NCI-H2081 (cell line): ENCODE measurements at places on chromosomes 12 and 14.

GRCh38 chr12:113744802-113745395 lies 221.2 kb downstream of the RBM19 start:
- no peak for DNase-seq

GRCh38 chr12:93572712-93573551 lies 457 bp downstream of the SOCS2 start:
- DNase-seq = no peak

DNA sequence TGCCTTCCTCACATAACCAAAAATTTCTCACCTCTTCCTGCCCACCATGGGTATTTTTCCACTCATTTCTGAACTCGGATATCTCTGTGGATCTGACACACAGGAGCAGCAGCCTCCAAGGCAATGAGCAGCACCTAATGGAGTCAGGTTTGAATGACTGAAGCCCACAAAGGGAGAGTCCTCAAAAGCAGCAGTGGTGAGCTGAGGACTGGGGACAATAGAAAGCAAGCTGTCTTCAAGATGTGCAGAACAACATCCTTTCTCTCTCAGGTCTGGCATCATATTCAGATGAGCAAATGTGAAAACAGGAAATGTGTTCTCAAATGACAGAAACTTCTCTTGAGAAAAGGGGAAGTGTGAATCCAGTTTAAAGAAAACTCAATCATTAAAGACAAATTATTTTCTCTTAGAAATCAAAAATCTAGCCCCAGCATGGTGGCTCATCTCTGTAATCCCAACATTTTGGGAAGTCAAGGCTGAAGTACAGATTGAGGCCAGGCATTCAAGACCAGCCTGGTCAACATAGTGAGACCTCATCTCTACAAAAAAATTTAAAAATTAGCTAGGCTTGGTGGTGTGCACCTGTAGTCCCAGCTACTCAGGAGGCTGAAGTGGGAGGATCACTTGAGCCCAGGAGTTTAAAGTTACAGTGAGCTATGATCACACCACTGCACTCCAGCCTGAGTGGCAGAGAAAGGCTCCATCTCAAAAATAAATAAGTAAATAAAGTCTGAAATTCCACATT lies 54.2 kb downstream of the C12orf42 start:
- DNase-seq = no peak

GRCh38 chr12:6206327-6206726 lies 6.1 kb downstream of the CD9 start:
- no peak for DNase-seq

DNA sequence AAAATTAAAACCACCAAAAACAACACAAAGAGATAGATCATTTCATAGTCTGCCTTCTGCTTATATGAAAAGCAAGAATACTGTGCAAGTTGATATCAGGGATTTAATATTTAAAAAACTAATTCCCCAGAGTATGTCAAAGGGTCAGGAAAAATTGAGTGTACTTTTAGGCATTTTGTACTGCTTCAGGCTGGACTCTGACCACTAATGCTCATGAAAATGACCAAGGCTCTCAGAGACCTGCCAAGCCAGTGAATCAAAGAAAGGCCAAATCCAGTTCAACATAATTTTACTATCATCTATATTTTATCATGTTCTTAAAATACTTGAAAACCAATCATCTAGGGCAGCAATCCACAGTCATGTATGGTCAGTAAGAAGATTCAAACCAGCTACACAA lies 66.0 kb downstream of the TTC7B start:
- DNase-seq = no peak

DNA sequence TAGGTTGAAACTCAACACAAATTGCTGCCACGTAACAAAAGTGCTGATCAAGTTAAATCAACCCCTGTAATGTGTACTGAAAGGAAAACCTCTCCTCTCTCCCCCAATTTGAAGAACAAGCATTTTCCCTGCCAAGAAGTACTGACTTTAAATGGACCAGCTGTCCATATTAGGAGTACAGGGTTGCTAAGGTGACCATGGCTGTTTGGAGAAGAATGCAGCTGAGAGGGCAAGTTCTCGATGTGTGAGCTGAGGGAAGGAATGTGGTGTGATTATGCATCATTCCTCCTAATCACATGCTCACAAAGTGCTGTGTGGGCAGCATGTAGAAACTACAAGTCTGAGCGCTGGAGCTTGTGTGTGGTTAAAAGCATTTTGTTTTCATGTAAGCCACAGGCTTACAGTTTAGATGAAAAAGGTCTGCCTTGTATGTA lies 50.9 kb upstream of the CCT2 start:
- DNase-seq = peak; percentile 42

GRCh38 chr12:69936214-69936731 lies 111.2 kb downstream of the MYRFL start:
- no peak for DNase-seq

- peak; percentile 94 for DNase-seq
Measured at GRCh38 chr12:52029685-52030084, 21.6 kb upstream of the NR4A1 start.

GRCh38 chr12:32494656-32495055 lies 95.3 kb downstream of the FGD4 start:
- DNase-seq = no peak

GRCh38 chr12:95460896-95461295 lies 13.1 kb upstream of the METAP2 start:
- no peak for DNase-seq

- DNase-seq = no peak
Measured at GRCh38 chr12:112266473-112266872, 115.8 kb downstream of the HECTD4 start.

- DNase-seq = peak; percentile 17
Measured at GRCh38 chr14:104545942-104546501, 33.5 kb upstream of the C14orf180 start.

DNA sequence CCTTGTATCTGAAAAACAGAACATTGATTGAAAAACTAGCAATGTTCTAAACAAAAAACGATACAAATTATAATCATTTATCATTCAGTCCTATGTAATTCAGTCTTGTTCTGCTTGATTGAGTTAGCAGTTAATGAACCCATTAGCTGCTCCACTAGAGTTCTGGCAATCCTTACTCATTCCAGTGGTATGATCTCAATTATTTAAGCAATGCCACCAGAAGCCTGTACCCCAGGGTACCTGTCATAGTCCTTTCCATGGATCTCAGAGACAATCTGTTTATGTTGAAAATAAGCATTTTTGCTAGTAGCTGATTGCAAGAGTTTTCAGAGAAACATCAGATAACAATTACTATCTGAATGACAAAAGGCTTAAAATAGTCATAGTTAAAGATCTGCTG lies 115.9 kb downstream of the UNC79 start:
- no peak for DNase-seq

DNA sequence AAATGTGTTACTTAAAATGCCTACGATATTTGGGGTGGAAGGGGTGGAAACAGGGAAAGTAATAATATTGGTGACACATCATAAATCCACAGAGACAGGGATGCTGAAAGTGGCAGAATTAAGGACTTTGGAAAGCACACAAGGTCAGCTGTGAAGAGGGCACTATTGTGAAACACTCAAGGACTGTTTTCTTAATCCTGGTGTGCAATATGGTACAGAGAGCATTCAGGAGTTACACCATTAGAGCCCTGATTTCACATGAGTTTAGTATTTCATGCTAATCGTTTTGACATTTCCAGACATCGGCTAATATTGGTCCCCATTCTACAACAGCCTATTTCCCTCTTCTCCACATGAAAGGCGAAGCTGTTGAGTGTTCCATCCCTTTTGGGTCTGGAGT lies 219.2 kb downstream of the MSRB3 start:
- no peak for DNase-seq

DNA sequence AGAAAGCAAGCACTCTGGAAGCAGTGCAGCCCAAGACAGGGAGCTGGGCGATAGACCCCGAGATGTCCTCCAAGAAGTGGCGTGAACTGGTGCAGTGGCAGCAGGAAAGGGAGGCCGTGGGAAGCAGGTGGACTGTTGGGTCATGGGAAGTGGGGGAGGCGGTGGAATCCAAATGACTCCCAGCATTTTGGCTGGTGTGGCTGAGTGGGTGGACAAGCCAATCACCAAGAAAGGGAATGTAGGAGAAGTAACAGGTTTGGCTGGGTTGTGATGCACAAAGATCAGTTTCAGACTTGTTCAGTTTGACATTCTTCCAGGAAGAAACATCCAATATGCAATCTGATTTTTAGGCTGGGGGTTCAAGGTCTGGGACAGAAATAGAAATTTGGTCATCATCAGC lies 46.0 kb upstream of the KTN1 start:
- no peak for DNase-seq

- no peak for DNase-seq
Measured at GRCh38 chr12:47821346-47821706, 1.6 kb upstream of the HDAC7 start.

GRCh38 chr14:80792771-80793170 lies 148.8 kb downstream of the CEP128 start:
- no peak for DNase-seq

DNA sequence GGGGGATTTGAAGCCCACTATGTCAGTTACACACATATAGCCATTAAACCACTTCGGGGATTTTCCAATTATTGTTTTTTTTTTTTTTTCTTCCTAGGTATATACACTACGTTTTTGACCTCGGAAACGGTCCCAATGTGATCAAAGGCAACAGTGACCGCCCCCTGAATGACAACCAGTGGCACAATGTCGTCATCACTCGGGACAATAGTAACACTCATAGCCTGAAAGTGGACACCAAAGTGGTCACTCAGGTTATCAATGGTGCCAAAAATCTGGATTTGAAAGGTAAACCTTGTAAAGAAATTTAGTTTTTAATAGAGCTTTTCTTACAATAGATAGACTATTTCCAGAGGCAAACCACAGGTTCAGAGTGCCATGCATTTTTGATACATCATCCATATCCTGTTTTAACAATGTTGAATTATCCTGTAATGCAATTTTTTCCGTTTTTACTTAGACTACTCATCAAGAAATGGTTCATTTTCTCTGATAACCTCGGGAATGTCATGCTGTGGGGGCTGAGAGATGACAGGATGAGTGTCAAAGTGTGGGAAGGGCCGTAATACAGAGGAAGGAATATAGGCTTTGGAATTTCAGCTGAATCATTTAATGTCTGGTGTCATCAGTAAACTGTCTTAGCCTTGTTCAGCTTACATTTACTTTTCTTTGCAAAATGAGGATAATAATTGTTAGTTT lies 797.1 kb downstream of the NRXN3 start:
- DNase-seq = no peak

DNA sequence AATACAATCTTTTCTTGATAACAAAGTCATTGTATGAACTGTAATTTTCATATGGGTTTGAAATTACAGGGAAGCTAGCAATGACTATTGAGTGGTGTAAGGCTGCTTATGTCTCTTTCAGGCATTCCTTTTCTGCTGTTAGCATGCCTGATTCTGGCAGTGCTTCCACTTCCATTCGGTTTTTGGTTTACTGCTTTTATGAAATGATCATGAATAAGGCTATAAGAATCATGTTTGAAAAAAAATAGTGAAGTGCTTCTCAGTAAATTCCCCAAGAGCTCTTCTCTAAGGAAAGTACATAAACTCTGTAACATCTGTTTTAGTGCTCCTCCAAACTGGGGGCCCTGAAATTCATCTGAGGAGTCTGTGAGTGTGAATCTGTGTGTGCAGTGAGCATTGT lies 434.0 kb upstream of the RGS6 start:
- no peak for DNase-seq

DNA sequence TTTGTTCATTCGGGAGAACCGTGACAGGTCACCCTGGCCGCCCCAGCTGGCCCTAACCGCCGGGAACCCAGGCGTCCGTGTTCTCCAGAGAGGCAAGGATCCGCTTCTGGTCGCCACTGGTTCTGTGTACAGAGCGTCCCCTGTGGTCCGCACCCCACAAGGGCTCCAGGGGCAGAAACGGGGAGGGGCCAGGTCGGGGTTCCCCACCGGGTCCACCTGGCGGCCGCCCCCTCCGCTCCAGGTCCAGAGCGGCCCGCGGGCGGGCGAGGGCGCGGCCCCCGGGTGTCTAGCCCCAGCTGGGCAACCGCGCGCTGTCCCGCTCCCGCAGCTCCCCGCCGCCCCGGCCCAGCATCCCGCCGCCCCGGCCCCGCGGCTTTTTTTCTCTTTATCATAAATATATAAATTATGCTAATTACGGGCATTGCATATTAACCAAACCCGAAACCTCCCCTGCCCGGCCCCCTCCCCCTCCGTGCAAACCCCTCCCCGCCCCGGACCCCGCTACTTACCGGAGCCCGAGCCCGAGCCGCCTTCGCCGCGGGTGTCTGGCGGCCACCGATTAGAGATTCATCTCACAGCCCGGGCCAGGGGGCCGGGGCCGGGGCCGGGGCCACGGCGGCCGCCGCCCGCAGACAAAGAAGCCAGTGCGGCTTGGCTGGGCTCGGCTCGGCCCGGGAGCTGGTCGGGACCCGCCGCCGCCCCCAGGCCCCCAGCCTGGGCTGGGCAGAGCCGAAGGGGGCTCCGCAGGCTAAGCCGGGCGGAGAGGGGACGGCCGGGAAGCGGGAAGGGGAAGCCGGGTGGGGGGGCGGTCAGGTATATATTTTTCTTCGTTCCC lies 512 bp downstream of the POU6F1 start:
- DNase-seq = peak; percentile 30

DNA sequence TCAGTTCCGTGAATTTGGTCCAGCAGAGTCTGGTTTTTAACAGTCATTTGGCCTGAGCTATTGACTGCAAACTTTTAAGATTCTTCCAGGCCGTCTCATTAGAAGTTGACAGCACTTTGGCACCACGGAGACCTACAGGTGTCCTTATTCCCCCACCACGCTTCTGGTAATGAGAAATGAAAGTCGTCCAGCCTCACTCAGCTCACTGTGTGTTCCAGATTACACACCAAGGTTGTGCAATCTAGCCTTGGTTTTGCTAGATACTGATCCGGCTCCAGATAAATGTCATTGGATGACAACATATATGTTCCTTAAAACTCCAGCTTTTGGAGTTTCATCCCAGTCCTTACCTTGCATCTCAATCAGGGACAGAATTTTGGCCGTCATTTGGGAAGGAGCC lies 210.4 kb downstream of the CHST11 start:
- DNase-seq = no peak

DNA sequence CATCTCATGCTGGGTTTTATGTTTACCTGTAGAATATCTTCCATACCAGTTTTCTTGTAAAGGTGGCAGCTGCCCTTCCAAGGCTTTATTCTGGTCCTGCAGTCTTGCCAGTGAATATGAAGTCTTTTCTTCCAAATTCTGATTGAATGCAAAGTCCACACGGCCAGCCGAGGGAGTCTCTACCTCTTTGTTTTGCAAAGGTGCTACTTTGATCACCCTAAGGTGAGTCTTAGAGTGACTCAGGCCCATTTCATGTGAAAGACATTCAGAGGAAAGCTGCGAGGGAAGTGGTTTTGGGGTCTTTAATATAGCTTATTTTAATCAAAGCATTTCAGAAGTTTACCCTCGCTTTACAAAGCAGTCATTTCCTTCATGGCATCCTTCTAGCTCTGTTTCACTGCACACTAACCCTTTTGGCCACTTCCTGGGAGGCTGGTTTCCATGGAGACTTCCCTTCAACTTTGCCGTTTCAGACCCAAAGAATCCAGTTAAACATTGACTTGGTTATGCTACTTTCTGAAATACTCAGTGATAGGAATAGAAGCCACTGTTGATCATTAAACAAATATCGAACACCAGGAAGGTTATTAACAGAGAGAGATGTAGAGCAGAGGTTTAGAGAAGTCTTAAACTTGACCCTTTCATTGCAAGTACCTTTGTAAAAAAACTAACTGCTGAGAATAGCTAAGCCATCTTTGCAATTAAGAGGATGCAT lies at the start of gene CCDC198:
CCDC198 (minus strand) TSS at position 391 of the 715 bp plus-strand sequence; CDS start at position 249, 142 bp downstream.
- no peak for DNase-seq

- no peak for DNase-seq
Measured at GRCh38 chr14:22225516-22226140, 363.4 kb downstream of the DAD1 start.
